ENCODE measurements at places on chromosomes 7 and 10.

GRCh38 chr10:72085166-72085565, 3.2 kb downstream of the SPOCK2 start:
- H3K36me3 ChIP-seq, result no peaks in the 10 kb centered on the region
- DNase-seq, result no peak
- peaks cover 45% of the 10 kb centered on the region for H3K4me1 ChIP-seq
- no peaks in the 10 kb centered on the region for H3K27me3 ChIP-seq

- peaks cover 29% of the 10 kb centered on the region for H3K36me3 ChIP-seq
- DNase-seq, result no peak
- H3K4me1 ChIP-seq, result peaks cover 21% of the 10 kb centered on the region
- H3K27me3 ChIP-seq, result no peaks in the 10 kb centered on the region
- H3K4me3 ChIP-seq, result peak overlapping the region; percentile 87
- H3K27ac ChIP-seq, result peak overlapping the region; percentile 89
These were observed 626 bp upstream of the BMS1 start for GRCh38 chr10:42781893-42782445.

DNA sequence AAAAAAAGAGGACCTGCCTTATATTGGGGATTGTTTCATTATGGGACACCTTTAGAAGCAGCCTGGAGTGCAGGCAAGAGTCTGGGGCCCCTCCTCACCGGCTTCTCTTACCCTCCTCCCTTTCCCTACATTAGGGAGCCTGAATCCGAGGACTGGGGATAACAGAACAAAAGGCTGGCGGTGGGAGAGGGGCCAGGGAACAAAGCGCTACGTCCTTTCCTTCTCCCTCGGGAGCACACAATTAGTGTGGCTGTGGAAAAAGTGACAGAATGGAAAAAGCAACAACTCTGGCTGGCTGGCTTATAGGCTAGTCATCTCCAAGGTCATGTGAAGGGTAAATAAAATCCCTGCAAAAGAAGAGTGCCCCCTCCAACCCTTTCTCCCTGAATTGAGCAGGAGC, 74.7 kb downstream of the LSM5 start:
- no peak overlapping the region for H3K27ac ChIP-seq
- H3K27me3 ChIP-seq, result no peaks in the 10 kb centered on the region
- DNase-seq, result no peak
- no peaks in the 10 kb centered on the region for H3K36me3 ChIP-seq

DNA sequence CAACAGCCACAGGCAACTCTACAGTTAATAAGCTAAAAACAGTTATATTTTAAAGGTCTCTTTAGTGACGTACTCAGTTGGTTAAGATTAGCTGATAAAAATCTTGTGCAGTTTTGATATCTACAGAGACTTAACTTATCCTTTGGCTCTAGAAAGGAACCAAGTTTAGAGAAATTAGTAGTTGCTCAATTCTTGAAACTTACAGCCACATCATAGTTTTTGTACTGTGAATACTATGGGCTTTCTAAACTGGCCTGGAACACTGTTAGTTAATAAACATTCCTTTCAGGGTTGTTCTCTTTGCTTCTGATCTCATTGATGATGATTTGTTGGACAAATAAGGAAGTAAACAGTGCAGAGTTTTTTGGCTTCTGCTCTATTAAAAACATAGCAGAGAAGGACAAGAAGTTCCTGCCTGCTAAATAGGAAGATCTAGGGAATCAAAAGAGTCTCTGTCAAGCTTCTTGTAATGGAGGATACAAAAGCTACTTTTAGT, 73.1 kb downstream of the MKLN1 start:
- DNase-seq, result no peak
- H3K27ac ChIP-seq, result peak overlapping the region; percentile 34
- peaks cover 14% of the 10 kb centered on the region for H3K4me1 ChIP-seq
- H3K27me3 ChIP-seq, result no peaks in the 10 kb centered on the region
- peaks cover 17% of the 10 kb centered on the region for H3K36me3 ChIP-seq

DNA sequence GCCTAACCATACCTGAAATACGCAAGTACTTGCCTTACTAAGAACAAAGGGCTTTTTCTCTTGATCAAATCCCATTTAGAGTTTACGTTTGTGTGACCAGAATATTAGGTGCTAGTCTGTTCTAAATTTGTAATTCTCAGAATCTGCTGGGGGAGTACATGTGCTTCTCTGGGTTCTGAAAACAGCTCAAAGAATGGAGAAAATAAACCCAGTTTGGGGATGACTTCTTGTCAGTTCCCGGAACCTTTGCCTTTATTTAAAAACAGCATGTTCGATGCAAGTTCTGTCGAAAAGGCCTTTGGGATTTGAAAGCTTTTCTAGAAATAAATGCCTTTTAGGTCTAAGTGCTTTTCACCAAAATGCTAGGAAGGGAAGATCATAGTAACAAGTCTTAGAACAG, 147.0 kb downstream of the ARID5B start:
- H3K36me3 ChIP-seq, result no peaks in the 10 kb centered on the region
- H3K27ac ChIP-seq, result peak overlapping the region; percentile 93
- DNase-seq, result no peak
- H3K4me1 ChIP-seq, result peaks cover 43% of the 10 kb centered on the region
- no peaks in the 10 kb centered on the region for H3K27me3 ChIP-seq

GRCh38 chr10:69816521-69816920, 14.8 kb downstream of the COL13A1 start:
- no peaks in the 10 kb centered on the region for H3K36me3 ChIP-seq
- H3K27ac ChIP-seq, result no peak overlapping the region
- H3K4me1 ChIP-seq, result no peaks in the 10 kb centered on the region
- DNase-seq, result peak; percentile 29
- H3K27me3 ChIP-seq, result no peaks in the 10 kb centered on the region

DNA sequence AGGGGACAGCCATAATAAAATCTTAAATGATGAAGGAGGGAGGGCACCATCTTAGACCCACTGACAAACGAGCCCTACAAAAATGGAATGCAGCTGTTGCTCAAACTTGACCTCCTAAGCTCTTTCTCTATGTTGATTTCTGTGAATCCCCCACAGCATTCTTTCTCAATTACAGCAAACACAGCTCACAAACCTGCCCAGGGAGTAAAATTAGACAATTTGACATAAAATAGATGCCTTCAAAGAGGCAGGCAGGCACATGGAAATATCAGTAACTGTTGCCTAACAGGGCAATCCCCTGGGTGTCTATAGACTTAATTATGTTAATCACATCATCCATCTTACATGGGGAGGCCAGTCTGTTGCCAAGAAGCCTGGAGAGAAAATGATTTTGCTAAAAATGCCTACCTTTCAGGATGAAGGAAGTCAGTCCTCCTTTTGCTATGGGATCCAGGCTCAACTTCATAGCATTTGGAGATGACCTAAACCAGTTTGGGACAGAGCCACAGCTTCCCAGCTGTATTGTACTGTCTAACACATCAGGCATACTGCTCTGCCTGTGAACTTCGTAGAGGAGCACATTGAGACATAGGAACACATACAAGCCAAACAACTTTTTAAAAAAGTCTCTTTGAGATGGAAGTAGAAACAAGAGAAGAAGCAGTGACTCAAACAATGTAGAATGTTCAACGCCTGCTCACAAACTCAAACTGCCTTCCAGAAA, 1177.4 kb downstream of the SORCS1 start:
- no peak overlapping the region for H3K4me3 ChIP-seq
- H3K27ac ChIP-seq, result peak overlapping the region; percentile 11
- no peaks in the 10 kb centered on the region for H3K27me3 ChIP-seq
- H3K36me3 ChIP-seq, result no peaks in the 10 kb centered on the region

DNA sequence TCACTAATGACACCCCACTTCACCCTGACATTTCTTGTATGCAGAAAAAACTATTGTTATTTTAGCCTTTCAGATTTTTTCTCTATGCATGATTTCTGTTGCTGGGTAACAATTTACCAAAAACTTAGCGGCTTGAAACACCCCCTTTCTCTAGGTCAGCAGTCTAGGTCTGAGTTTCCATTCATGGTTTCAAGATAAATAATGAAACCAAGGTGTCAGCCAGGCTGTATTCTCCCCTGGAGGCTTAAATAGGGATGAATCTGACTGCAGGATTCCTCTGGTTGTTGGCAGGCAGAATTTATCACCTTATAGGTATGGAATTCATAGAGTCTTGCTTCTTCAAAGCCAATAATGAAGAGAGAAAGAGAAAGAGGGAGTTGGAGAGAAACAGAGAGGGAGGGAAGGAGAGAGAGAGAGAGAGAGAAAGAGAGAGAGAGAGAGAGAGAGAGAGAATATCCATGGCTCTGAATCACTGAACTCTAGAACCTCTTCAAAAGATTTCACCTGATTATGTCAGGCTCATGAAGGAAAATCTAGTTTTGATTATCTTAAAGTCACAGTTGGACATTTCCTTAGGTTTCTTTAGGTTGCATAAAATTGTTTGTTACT, 1224.6 kb upstream of the LRRTM3 start:
- H3K4me3 ChIP-seq, result no peak overlapping the region
- H3K27me3 ChIP-seq, result no peaks in the 10 kb centered on the region
- no peak overlapping the region for H3K27ac ChIP-seq
- DNase-seq, result no peak
- no peaks in the 10 kb centered on the region for H3K36me3 ChIP-seq

DNA sequence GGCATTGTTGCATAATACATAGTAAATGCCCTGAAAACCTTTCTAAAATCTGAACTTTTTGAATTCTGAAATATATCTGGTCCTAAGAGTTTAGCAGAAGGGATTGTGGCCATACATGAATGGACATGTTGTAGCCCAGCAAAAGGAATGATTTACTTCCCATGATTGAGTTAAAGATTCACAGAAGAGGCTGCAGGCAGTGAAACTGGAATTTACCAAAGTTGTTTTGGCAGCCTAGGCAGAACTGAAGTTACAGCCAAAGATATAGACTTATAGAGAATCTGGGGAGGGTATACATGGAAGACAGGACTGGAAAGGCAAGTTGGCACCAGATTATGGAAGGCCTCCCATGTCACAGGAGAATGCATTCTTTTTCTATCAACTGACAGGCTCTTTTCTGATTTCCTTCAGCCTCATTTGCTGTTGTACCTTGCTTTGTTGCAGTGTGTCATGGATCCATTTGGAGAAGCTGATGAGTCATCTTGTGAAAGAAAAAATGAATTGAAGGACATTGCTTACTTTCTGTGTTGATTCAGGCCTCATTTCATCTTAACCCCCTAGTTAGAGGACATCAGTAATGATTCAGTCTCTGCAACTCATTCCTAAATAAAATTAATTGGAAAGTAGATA, 356.2 kb upstream of the LRGUK start:
- no peaks in the 10 kb centered on the region for H3K36me3 ChIP-seq
- DNase-seq, result no peak
- H3K4me1 ChIP-seq, result no peaks in the 10 kb centered on the region
- no peak overlapping the region for H3K27ac ChIP-seq

DNA sequence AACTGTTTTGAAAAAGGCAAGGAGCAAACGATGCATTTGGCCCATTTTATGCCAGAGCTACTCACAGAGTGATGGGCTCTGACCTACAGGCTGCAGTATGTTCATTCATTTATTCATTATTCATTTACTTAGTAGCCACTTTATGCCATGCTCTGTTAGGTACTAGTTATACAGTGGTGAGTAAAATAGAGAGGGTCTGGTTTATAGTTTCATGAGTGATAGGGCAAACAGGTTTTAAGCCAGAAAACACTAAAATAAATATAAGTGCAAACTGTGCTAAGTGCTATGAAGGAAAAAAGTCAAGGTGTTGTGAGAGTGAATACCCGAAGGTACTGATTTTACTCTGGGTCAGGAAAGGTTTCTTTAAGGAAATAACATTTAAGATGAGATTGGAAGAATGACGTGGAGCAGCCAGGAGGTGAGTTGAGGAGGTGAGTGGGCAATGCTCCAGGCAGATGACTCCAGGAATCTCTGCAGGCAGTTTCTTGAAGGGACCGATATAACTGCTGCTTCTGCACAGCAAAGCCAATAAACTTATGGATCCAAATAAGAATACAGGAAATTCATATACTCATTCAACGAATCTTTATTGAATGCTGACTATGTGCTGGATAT, 56.9 kb upstream of the FAM133B start:
- H3K36me3 ChIP-seq, result no peaks in the 10 kb centered on the region
- H3K27me3 ChIP-seq, result no peaks in the 10 kb centered on the region

GRCh38 chr7:138934861-138935260, 46.3 kb downstream of the KIAA1549 start:
- no peak overlapping the region for H3K4me3 ChIP-seq
- DNase-seq, result no peak
- H3K27ac ChIP-seq, result no peak overlapping the region
- no peaks in the 10 kb centered on the region for H3K36me3 ChIP-seq

- H3K27me3 ChIP-seq, result no peaks in the 10 kb centered on the region
- H3K4me3 ChIP-seq, result peak within 1 kb of the TSS; percentile 90
- H3K36me3 ChIP-seq, result no peaks in the 10 kb centered on the region
- peak within 1 kb of the TSS; percentile 89 for H3K27ac ChIP-seq
These were observed at the start of gene MICALL2 for GRCh38 chr7:1458683-1459511. Gene MICALL2 (minus strand): TSS chr7:1459470. CDS start chr7:1459326, 144 bp downstream.

DNA sequence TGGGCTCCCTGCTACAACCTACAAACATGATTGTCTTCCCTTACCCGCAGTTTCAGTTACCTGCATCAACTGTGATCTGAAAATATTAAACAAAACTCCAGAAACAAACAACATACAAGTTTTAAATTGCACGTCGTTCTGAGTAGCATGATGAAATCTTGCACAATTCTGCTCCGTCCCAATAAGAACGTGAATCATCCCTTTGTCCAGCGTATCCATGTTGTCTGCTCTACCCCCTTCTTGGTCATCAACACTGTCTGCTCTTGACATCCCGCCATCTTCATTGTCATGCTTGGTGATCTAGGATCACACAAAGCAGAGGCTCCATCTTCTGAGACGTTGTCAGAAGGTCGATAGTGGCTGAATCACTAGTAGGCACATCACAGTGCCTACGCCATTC, 53.9 kb downstream of the ACADSB start:
- H3K36me3 ChIP-seq, result no peaks in the 10 kb centered on the region
- DNase-seq, result no peak
- H3K27ac ChIP-seq, result no peak overlapping the region
- no peak overlapping the region for H3K4me3 ChIP-seq
- H3K4me1 ChIP-seq, result no peaks in the 10 kb centered on the region
- H3K27me3 ChIP-seq, result no peaks in the 10 kb centered on the region

DNA sequence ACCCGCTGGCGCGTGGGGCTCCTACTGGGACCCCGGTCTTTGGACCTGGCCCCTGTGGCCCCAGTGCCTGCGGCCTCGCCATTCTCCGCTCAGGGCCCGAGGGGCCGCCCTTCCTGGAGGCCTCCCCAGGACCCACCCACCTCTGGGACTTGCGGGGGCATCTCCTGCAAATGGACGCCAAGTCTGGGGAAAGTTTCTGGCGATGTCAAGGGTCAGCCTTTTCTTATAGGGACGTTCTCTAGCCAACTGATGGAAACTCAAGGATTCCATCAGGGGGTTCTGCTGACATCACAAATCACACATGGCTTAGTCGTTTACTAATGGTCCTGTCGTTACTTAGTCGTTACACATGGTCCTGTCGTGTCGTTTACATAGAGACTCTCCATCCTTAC, 57.7 kb upstream of the RHOBTB1 start:
- no peak for DNase-seq
- H3K4me1 ChIP-seq, result peaks cover 10% of the 10 kb centered on the region
- no peak overlapping the region for H3K27ac ChIP-seq
- no peaks in the 10 kb centered on the region for H3K36me3 ChIP-seq
- H3K27me3 ChIP-seq, result peaks cover 11% of the 10 kb centered on the region
- H3K4me3 ChIP-seq, result peak overlapping the region; percentile 49

- H3K4me3 ChIP-seq, result no peak overlapping the region
- no peak overlapping the region for H3K27ac ChIP-seq
- DNase-seq, result no peak
- no peaks in the 10 kb centered on the region for H3K27me3 ChIP-seq
- no peaks in the 10 kb centered on the region for H3K4me1 ChIP-seq
These were observed 81.9 kb downstream of the NPTX2 start for GRCh38 chr7:98698976-98699375.
